ENCODE measurements at places on chromosomes 7 and 10.

- no peak for DNase-seq
These were observed 8.6 kb downstream of the CHST12 start for GRCh38 chr7:2411815-2412586.

GRCh38 chr10:123355748-123356481, 201.7 kb downstream of the BUB3 start:
- DNase-seq: no peak

GRCh38 chr7:72405418-72405817, 6.7 kb downstream of the CALN1 start:
- DNase-seq: no peak

DNA sequence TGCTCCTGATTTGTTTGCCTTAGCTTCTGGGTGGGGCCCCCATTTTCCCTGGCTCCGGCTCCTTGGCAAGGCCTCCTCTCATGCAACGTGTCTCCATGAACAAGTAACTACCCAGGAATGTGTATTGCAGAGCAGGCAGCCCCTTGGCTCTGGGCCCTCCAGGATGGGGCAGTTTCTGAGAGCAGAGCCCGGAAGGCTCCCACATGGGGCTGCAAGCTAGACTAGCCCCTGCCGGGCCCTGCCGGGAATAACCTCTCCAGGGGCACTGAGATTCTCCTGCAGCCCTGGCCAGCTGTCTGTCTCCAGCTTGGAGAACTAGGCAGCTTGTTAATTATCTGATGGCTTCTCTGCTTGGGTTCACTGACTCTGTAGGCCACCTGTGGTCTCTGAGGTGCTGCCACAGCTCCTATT, 184.0 kb upstream of the INHBA start:
- DNase-seq: no peak

- DNase-seq: no peak
These were observed 103.4 kb upstream of the SDK1 start for GRCh38 chr7:3197567-3198213.

- no peak for DNase-seq
These were observed 262.9 kb downstream of the PTPRN2 start for GRCh38 chr7:158324397-158325360.

DNA sequence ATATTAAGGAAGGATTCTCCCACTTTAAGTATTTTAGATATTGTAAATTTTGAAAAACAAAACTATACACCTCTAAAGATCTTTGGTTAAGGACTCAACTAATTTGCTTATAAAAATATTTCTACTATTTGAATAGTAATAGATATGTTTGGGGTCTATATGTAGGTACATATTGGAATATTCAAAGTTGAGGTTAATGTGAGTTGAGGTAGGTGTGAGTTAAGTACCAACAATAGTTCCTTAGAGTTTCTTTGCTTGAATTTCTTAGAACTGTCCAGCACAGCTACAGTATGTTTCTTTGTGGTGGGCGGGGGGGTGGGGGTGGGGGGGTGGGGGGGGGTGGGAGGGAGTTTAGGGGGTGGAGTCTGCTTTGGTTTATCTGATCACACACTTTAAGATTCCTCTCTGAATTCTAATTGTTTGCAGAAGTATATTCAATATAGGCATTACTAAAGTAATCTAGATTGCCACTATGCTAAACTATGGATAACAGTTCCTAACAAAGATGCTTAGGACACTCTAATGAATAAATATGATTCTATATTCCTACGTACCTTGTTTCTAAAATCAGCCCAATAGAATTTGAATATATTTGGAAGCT, 2.1 kb downstream of the GRM3 start:
- DNase-seq: no peak

GRCh38 chr7:121442845-121443244, 46.7 kb upstream of the FAM3C start:
- no peak for DNase-seq

DNA sequence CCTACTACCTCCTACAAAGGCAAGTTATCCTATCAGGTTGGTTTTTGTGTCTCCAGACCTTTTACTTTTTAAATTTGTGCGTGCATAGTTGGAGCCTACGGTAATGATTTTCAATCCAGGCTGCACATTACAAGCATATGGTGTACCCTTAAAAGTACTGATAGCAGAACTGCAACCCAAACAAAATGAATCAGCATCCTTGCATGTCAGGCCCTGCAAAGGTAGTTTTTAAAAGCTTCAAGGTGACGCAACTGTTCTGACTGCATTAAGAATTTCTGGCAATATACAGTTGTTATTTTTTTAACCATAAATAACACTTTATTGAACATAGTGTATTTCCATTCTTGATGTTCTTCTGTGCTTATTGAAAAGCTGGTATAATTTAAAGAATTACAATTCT, 28.9 kb downstream of the GNAT3 start:
- DNase-seq: no peak

DNA sequence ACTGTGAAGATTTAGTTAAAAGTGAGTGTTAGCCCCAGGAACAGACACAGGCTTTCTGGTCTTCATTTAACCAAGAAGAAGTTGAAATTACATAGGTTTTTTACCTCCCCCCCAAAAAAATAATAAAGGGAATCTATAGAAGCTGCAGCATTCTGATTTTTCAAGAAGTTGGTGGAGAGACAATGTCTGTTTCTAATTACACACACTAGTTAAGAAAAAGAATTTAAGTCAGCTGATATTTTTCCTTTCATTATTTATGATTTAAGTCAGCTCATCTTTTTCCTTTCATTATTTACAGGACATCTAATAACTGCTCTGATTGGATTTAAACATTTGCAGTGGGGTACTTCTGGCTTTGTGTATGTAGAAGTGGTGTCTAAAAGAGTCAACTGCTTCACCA, 201.4 kb upstream of the NRP1 start:
- no peak for DNase-seq

- no peak for DNase-seq
These were observed at the start of gene LAMB1 for GRCh38 chr7:108002726-108003598. Gene LAMB1, minus strand, starts transcription at chr7:108003161. Its CDS starts 276 bp downstream, at chr7:108002885.

GRCh38 chr10:1299041-1299726, 243.0 kb downstream of the WDR37 start:
- no peak for DNase-seq

DNA sequence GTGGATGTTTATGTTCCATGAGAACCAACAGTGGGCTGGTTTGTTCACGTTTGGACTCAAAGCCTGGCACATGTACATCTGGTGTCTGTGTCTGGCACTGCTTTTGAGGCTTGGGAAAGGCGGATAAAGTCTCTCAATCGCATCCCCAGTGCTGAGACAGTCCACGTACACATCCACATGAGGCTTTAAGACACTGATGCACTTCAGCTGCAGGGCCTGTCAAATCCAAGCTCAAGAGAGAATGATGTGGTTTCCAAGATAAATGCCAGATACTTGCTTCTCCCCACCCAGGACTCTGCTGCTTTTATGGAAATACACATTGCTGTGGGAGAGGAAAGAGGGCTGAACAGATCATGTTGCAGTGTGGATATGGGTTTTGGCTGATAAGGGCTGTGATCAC, 178.4 kb downstream of the ADARB2 start:
- no peak for DNase-seq

- no peak for DNase-seq
These were observed 327.3 kb downstream of the ADARB2 start for GRCh38 chr10:1410032-1410431.

DNA sequence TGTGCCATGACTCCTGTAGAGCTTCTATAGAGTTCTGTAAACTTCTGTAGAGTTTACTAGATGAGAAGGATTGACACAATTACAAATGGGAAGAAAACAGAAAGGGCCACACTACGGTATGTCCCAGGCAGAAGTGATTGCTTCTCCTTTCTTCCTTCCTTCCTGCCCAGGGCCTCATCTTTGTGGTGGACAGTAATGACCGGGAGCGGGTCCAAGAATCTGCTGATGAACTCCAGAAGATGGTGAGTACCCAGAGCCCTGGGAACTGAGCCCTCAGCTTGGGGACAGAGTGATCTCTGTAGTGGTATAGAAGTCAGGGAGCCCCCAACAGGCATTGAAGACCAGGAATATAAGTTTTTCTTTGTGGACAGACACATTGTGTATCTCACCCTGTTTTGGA, 1.7 kb downstream of the ARF5 start:
- no peak for DNase-seq

DNA sequence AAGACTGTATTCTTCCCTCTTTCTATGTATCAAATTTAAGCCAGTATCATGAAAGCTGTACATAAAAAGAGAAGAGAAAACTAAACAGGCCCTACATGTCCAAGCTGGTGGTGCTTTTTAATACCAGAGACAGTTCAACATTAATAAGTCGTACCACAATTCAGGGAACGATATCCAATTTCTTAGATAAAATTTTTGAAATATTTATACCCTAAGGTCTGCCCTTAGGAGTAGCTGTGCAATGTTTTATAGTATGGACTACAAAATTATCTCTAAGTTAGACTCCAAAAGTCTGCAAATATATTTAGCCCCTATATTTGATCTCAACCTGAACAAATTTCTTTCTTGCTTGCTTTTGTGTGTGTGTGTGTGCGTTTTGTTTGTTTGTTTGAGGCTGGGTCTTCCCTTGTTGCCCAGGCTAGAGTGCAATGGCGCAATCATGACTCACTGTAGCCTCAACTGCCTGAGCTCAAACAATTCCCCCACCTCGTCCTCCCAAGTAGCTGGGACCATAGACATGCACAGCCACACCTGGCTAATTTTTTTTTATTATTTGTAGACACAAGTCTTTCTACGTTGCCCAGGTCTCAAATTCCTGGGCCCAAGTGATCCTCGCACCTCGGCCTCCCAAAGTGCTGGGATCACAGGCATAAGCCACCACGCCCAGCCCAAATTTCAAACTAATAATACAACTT, 13.2 kb downstream of the ARHGAP19 start:
- no peak for DNase-seq

- no peak for DNase-seq
These were observed 73.8 kb upstream of the PAPSS2 start for GRCh38 chr10:87585565-87586514.

GRCh38 chr10:42879380-42880254, 97.0 kb downstream of the BMS1 start:
- no peak for DNase-seq

- DNase-seq: no peak
These were observed 132.5 kb downstream of the WDR37 start for GRCh38 chr10:1188558-1189135.
